ENCODE measurements at places on chromosomes 2 and 18. TPM values are rescaled to one million over a fixed set of nuclear protein-coding genes. Genes with fewer than 3 reads are reported as not detected.

RTP5 gene
- total RNA-seq, result not detected

OTOF gene
- not detected for total RNA-seq

ERMN gene
- not detected for total RNA-seq

SOX11 gene
- total RNA-seq, result 4.7 TPM

HOXD13 gene
- not detected for total RNA-seq

All from IMR-90 (cell line).